ENCODE measurements at places on chromosomes 12 and 14.

GRCh38 chr12:124910561-124911478 is 3.6 kb downstream of the UBC start:
- no peak for DNase-seq

DNA sequence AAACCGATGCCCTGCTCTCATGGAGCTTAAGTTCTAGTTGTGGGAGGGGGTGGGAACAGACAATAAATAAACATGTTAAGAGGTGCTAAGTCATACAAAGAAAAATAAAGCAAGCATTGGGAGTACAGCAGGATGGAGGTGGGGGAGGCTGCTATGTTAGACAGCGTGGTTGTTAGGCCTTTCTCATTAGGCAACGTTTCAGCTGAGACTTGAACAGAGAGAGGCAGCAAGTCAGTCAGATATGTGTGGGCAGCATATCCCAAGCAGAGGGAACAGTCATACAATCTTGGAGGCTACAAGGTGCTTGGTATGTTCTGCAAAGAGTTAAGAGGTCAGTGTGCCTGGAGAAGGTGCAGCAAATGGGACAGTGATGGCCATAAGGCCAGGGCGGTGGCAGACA is 97.7 kb upstream of the CCDC196 start:
- DNase-seq = no peak

DNA sequence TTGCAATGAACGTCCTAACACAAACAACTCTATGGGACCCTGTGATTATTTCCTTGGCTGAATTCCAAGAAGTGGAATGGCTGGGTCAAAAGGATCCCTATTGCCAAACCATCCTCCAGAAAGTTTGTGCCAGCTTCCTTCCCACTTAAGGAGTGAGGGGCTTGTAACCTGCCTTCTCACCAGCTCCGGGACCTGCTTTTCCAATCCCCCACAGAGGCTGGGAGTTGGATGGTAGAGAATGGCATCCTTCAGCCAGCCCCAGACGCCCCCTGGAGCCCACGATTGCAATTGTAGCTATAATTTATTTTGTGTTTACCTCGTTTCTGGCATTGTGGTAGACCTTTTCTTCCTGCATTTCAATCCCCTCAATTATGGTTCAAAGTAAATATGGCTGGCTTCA is 9.7 kb upstream of the ZDHHC22 start:
- no peak for DNase-seq

GRCh38 chr14:61517911-61518384 is 177.4 kb upstream of the HIF1A start:
- DNase-seq = no peak

DNA sequence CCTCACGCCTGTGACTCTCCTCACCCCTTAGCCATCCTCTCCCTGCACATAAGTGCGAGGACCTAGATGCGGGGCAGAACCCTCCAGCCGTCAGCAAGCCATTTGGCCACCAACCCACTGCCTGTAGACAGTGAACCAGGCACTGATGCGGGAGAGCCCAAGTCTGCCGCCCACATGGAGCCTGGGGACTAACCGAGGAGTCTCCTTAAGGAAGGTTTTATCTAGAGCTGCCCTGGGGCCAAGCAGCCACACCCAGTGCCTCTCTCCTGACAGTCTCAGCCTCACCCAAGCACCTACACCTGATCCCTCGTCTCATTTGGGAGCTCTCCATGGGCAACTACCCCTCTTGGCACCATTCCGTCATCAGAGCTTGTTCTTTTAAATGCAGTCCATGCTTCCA is 72.7 kb downstream of the CHGA start:
- no peak for DNase-seq

- DNase-seq = no peak
Measured at GRCh38 chr12:65372574-65372973, 94.1 kb downstream of the MSRB3 start.

DNA sequence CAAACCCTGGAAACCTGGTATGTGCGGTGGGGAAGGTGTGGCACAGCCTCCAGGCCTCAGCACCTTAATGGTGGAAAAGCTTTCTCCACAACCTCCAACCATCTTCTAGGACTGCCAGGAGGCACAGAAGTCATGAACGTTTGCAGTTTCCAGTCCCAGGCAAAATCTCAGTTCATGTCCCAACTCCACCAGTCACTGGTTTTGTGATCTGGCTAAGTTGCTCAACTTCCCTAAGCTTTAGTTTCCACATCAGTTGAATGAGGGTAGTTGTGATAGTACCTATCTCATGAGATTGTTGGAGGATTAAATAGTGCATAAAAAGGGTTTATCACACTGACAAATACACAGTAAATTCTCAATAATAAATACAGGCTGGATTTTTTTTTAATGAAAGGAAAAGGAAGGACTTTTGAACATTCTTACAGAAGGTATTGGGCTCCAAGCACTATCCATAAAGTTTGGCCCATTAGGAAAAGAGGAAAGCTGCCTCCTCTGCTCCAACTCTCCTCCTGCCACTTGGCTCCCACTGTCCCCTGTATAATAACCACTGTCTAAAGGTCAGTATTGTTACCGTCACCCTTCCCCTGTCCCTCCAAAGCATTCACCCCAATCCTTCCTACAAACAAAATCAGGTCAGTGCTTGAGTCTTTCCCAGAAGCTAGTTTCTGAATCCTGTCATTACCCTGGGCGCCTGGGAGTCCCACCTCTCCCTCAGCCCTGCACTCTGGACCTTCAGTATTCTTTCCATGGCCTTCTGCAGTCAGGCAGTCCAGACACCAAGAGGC is 6.3 kb downstream of the PCK2 start:
- no peak for DNase-seq

- no peak for DNase-seq
Measured at GRCh38 chr12:76244300-76244699, 103.9 kb downstream of the BBS10 start.

GRCh38 chr12:123843912-123844748 is 82.0 kb downstream of the DNAH10 start:
- no peak for DNase-seq

DNA sequence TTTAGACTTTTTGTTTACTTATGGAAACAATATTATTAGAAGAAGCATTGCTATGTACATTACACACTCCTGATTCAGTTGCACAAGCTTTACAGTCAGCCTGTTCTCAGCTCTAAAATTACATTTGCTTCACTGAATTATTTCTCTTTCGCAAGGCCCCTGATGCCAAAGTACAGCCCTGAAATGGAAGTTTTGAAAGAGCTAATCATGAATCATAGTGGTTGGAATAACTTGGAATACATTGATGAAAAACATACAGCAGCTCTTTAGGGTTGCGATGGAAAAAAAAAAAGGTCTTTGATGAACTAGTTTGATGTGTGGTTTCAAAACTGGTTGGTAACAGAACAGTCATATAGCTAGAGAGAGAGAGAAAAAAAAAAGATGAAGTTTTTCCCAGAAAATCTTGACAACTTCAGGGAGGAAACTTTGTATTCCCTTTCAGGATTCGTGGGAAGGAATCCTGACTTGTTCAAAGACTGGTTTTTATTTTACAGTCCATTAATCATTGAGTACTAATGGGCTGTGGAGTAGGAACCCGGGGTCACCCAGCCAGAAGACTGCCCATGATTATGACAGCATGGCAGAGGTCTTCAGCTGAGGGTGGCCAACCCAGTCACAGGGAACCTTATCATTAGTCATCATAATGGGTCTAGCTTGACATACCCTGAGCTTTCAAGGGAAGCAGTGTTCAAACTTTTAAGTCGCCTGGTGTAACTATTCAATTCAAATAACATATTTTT is 460.1 kb downstream of the NAV3 start:
- no peak for DNase-seq

- DNase-seq = no peak
Measured at GRCh38 chr14:71621980-71622605, 310.1 kb upstream of the RGS6 start.

- DNase-seq = no peak
Measured at GRCh38 chr12:851343-851742, 98.2 kb downstream of the RAD52 start.

DNA sequence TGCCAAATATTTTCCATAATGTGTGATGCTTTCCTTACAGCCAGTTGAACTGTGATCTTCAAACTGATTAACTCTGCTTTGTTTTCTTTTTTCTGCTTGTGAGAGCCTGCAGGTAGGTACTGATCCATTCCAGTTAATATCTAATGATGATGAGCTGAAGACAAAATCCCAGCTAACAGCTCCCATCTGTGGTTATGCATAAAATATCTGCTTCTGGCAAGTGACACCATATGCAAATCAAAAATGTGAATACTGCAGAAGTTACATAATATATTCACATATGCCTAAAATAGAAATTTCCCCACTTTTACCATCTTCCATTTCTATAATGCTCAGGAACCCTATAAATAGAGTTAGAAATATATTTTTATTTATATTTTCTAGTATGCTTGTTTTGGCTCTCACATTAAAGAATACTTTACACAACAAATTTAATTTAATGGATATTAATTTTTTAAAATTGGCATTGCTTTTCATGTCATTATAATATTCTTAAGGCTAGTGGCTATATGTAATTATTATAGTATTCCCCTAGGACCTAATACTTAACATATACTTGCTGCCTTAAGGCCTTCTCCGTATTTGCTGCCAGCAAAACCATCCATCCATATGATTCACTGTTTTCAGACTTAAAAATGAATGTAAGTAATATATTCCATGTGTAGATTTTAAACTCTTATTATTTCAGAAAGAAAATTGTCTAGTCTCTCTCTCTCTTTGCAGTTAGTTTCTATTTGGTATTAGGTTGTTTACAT is 83.8 kb downstream of the CCER1 start:
- DNase-seq = no peak

- no peak for DNase-seq
Measured at GRCh38 chr12:80565271-80565670, 121.2 kb downstream of the PTPRQ start.

- DNase-seq = no peak
Measured at GRCh38 chr12:108566452-108566851, 4.1 kb downstream of the ISCU start.

- no peak for DNase-seq
Measured at GRCh38 chr12:106586803-106587684, 4.2 kb downstream of the RFX4 start.

- no peak for DNase-seq
Measured at GRCh38 chr14:105311838-105312237, 2.7 kb upstream of the PACS2 start.

DNA sequence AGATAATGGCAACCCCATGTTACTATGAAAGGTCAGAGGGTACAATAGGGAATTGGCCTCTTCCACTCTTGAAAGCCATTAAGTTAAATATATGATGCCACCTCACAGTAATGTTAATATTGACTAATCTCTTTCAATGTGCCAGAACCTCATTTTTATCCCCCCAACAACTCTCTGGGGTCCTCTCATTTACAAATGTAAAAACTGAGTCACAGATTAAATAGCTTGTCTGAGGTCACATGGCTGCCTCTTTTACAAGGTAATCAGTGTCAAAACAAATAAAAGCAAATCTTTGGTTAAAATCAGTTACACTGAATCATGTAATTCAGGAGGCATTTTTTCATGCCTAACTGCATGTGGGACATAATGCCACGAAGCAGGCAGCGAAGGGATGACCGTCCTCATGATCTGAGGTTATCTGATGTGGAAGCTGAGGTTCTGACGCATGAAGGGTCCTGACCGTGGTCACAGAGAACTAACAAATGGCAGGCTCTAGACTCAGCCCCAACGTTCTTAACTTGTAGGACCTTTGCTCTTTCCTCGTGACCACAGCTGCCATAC is 78.5 kb downstream of the PTPN21 start:
- DNase-seq = no peak

DNA sequence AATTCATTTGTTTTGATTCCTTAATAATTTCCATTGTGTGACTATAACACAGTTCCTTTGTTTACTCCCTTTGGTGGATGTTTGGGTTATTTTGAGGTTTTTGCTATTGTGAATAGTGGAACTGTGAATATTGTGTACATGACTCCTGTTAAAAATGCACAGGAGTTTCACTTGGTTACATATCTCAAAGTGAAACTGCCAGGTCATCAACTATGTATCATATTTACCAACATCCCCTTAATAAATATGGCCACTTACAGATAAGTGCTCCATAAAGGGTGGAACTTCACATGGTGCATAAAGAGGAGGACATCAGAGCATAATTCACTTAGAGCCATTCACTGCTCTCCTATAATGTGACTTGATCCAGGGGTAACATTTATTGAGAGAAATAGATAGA is 328.9 kb downstream of the SEC23A start:
- no peak for DNase-seq

DNA sequence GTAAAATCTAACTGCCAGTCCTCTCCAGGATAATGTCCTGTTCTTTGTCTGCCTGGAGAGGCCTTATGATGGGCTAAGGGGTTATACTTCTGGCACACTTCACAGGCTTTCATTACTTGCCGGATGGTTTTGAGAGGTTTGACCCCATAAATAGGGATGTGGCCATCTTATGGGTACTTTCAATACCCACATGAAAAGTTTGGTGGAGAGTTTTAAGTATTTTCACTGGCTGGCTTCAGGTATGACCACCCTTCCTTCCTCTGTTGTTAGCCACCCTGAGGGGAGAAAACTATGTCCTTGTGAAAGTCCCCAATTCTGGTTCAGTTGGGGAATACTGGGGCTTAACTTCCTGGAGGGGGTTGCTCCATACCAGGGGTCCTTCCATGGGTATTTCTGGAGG is 54.8 kb downstream of the ASCL4 start:
- no peak for DNase-seq

DNA sequence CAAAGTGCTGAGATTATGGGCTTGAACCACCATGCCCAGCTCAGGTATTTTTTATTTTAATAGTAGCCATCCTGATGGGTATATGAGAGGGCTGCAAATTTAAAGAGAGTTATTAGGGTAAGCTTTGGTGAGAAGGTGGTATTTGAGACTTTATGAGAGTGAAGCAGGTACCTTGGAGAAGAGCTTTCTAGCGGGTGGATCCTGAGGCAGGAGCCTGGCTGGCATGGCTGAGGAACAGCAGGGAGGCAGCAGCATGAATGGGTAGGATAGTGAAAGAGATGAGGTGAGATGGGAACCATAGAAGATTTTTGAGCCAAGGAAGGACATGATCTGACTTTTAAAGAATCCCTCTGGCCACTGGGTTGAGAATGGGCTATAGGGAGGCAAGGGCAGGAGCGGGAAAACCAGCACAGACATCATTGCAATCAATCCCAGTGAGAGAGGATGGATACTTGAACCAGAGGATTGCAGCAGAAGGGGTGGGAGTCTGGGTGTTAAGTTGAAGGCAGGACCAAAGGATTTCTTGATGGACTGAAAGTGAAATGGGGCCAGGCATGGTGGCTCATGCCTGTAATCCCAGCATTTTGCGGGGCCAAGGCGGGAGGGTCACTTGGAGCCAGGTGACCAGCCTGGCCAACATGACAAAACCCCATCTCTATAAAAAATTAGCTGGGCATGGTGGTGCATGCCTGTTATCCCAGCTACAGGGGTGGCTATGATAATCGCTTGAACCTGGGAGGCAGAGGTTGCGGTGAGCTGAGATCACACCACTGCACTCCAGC is 5.7 kb downstream of the SVOP start:
- DNase-seq = no peak

DNA sequence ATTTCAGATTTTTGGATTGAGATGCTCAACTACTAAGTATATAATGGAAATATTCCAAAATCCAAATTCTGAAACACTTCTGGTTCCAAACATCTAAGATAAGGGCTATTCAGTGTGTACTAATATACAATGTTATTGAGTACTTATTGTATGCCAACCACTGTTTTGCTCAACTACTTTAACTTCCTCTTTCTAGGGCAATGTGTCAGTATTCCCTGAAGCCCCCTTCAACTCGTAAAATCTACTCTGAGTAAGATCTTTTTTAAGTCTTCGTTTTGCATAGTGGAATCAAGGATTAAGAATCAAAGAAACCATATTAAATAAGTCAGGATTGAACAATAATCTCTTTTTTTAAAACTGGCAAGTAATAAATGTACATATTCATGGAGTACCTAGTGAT is 45.5 kb downstream of the SPATA7 start:
- no peak for DNase-seq
